BE2C (cell line): ENCODE measurements at places on chromosomes 2 and 18.

- DNase-seq, result no peak
Observed at GRCh38 chr2:202624133-202624532, 10.6 kb upstream of the FAM117B start.

DNA sequence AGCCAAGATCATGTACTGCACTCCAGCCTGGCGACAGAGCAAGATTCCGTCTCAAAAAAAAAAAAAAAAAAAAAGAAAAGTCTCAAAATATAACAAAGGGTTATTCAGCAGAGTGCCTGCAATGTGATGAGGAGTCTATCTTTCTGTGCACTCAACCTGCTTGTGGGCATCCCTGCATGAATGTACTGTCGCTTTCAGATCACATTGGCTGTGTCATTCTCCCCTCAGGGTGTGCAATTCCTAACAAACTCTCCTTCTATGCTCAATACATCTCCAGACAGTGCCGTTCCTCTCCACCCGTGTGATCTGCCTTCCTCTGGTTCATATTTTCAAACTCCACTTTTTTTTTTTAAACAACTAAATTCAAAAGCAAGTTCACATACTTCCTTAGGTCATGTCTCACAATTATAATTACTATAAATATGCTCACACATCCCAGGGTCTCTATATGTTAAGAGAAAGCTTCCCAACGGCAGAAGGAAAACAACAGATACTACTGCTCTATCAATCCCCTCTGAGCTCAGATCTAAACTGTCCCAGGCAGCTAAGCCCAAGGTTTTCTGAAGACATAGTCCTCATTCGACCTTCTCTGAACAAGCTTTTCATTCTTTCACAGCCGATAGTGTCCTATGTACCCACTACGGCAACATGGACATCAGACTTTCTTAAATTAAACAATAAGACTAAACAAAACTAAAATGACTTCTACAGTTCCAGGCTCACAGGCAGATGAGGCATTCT lies 35.2 kb downstream of the PTMA start:
- DNase-seq, result no peak

- DNase-seq, result no peak
Observed at GRCh38 chr2:172762574-172762973, 26.9 kb downstream of the RAPGEF4 start.

GRCh38 chr18:35054401-35054800 lies 13.2 kb downstream of the MAPRE2 start:
- no peak for DNase-seq

DNA sequence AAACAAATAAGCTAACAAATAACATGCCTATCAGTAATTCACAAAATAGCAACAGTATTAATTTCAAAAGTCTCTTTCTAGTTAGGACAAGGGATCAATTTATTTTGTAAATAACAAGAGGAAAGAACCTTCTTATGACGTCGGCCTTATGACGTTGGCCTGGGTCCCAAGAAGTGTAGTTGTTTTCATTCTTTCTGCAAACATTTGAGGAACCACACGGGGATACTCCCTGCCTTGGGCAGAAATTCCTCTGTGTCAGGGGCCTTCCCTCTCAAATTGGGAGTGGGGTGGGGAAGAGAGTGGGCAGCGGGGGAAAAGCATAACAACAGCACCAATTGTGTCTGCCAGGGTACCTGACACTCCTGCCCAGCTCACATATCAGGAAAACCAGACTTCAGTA lies 1.3 kb downstream of the CCDC68 start:
- no peak for DNase-seq

DNA sequence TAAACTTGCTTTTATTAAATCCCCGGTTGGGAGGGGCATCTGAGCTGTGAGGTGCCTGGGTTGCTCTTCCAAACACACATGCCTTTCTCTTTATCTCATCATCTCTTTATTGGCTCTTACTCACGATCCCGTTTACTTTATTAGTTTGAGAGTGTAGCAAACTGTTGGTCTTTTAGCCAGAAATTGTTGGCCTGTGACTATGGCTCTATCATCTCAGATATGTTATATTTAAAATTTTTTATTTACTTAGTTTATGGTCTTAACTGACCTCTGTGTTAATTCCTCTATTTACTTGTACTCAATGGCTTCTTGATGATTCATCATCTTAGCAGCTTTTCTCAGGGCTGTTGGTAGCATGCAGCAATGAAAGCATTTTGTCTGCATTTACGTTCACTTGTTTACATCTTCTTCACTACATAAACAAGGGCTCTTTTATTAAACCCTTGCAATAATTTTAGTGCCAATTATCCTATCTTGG lies 408.4 kb downstream of the HRH4 start:
- DNase-seq, result no peak

GRCh38 chr2:213261237-213261636 lies 23.0 kb upstream of the SPAG16 start:
- no peak for DNase-seq

- no peak for DNase-seq
Observed at GRCh38 chr2:30569946-30570345, 122.9 kb downstream of the LCLAT1 start.

GRCh38 chr18:2707551-2708168 lies 52.1 kb downstream of the SMCHD1 start:
- no peak for DNase-seq

DNA sequence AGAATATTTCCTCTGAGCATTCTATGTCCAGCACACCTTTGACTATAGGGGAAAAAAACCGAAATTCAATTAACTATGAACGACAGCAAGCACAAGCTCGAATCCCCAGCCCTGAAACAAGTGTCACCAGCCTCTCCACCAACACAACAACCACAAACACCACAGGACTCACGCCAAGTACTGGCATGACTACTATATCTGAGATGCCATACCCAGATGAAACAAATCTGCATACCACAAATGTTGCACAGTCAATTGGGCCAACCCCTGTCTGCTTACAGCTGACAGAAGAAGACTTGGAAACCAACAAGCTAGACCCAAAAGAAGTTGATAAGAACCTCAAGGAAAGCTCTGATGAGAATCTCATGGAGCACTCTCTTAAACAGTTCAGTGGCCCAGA lies 79.4 kb upstream of the FAM117B start:
- DNase-seq, result no peak

GRCh38 chr2:30209227-30209626 lies 22.1 kb upstream of the LBH start:
- DNase-seq, result no peak

DNA sequence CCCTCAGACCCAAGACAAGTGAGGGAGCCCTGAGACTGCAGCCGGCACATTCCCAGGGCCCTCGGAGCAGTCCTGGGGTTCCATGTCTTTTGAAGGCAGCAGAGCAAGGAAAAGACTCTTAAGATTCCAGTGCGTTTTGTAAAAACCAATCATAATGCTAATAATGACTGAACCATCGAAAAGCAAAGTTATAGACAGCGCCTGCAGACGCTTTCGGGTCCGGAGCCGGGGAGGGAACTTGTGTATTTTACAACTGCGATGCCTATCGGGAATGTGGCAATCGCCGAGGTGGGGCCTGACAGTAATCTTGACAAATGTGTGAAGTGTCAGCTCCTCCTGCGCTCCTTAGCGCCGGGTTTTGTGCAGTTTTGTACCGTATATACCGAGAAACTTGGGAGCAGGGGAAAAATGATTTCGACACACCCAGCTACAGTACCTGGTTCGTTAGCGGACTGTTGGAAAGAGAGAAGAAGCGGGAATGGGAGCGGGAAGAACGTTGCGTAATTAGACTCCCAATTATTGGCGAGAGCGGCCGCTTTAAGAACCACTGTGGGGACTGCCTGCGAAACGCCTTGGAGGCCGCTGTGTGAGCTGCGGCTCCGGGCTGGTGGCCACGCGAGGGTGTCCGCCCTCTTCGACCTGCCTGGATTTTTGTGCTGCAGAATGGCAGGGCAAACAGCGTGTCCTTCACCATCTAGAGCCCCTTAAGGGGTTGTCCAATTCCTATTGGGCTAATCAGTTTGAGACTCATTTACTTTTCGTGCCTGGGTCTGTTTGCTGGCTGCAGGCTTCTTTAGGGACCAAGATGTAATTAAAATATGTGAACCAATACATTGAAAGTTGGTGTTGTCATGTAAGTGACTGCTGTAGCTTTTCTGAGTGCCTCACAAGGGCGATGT lies 2.4 kb downstream of the EPAS1 start:
- DNase-seq, result peak; percentile 47

DNA sequence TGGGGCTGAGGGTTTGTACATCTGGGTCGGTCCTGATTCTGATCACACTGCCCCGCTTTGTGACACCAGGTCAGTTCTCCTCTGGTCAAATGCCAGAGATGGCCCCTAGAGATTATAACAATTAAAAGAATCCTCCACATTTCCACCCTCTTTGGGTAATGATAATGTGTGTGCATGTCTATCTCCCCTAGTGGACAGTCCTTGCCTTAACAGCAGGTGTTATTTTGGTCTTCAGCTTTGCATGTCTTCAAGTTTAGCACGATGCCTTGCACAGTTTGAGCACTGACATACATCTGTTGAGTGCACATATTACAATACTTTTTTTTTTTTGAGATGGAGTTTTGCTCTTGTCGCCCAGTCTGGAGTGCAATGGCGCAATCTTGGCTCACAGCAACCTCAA lies 25.7 kb upstream of the COX7A2L start:
- DNase-seq, result no peak

DNA sequence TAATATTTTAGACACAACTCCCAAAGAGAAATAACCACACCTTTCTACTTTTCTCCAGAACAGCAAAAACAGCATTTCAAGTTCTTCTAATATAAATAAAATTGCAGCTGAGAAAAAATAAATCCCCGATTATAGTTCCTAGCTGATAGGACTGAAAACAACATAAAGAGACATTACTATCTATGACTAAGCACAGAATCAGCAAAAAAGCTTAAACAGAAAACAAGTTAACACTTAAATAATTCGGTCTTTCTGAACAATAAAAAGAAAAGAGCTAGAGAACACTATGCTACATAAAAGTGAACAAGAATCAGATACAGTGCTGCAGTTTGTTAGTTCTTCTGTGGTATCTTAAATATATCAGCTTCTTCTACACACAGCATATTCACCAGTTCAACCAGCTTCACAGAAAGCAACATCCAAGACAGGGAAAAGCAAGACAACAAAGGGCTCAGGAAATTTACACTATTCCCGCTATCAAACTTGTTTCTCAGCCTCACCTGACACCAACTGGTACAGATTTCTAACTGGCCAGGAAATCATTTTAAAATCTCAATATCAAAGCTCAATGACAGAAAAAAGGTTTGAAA lies 28.6 kb downstream of the FEZ2 start:
- no peak for DNase-seq

DNA sequence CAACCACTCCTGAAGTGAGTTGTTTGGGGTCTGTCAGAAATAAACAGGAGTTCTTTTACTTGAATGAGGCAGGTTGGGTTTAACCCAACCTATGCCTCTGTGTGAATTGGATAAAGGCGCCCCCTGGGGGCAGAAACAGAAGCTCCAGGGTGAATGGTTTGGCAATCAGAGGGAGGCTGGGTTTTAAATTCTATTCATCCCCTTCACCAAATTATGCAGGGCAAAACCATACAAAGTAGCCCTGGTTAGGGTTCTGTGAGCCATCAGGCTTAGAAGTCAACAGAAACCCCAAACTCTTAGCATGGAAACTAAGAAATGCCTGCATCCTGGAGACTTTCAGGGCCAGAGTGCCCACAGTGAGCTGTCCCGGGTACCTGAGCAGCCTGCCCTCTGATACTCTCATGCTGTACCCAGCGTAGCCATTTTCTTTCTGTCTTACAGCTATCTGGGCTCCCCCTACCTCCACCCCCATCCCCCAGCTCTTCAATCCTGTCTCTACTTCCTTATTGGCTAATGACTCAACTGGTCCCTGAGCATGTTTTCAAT lies 241.5 kb downstream of the ICOS start:
- DNase-seq, result peak; percentile 31

DNA sequence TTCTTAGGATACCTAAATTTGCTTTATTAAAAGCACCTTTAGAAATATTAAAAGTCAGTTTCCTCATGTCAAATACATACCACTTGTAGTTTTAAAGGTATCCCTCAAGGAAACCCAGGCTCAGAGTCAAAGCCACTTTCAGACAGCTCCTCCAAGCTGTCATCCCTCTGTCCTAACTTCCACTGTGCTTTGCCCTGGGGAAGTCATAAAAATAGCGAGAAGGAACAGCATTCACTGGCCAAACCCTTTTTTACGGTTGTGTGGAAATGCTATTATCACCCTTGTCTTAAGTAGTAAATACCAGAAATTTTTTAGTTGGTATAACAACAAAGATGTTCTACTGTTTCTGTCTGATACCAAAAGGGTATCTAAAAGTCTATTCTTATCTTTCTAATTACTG lies 680.5 kb downstream of the ZEB2 start:
- DNase-seq, result no peak

GRCh38 chr18:76495435-76496193 lies 572 bp upstream of the ZNF516 start:
- DNase-seq, result peak; percentile 49

DNA sequence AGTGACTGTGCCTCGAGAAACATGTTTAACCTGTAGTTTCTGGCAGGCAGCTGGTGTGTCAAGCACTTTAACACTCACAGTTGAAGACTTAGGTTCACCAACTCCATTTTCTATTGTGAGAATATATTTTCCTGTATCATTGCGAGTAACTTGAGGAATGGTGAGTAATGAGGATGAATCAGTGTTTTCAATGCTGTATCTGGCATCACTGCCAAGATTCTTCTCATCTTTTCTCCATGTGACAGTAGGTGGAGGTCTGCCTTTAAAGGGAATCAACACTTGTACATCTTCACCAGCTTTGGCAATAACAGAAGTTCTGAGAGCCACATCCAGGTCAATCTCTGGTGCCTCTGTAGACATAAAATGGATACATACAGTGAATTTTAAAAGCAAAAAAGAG lies 72.8 kb downstream of the PLEKHA3 start:
- DNase-seq, result no peak

GRCh38 chr2:27306573-27307286 lies 1.5 kb downstream of the UCN start:
- DNase-seq, result peak; percentile 40

DNA sequence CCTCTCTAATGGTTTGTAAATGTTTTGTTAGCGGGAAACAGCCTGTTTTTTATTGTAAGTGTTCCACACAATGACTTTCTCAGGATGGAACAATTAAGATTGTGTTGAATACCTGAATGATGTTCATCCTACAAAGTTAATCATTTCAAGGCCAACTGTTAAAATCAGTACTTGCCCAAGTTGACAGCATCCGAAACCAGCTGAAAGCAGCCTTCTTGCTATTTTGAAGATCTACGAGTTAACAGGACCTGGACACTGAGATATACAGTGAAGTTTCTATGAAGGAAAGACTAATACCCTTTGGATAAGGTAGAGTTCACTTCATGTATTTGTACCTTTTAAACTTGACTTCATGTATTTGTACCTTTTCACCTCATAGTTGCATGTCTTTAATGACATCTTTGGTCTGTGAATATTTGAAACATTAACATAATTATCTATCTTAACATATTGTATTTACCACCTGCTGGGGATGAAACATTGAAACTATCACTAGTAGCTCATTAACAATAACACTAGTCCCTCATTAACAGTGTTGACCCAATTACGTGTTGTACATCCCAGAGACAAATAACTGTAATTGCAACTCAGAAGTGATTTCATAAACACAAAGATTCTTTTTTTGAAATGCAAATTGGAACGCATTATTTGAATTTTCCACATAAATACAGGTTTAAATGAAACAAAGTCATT lies 556.0 kb upstream of the MEX3C start:
- no peak for DNase-seq
